Fibroblast of skin of abdomen (primary cell): ENCODE measurements at places on chromosomes 4 and X.

- no peak for DNase-seq
Observed at GRCh38 chr4:27568236-27568951, 707.8 kb downstream of the STIM2 start.

- peak; percentile 36 for DNase-seq
Observed at GRCh38 chr4:54657551-54658251, at the start of gene KIT. Gene KIT, plus strand, starts transcription at chr4:54657957. Its CDS starts 58 bp downstream, at chr4:54658015.

- DNase-seq: no peak
Observed at GRCh38 chr4:155616117-155616516, 50.5 kb upstream of the GUCY1A1 start.

- DNase-seq: no peak
Observed at GRCh38 chrX:149837639-149838038, 43.3 kb upstream of the MAGEA8 start.

- DNase-seq: peak; percentile 35
Observed at GRCh38 chr4:59608466-59608865, 1591.7 kb upstream of the ADGRL3 start.

GRCh38 chr4:153344131-153345011 lies at the start of gene MND1:
Gene MND1, plus strand, starts transcription at chr4:153344688. Its CDS starts 50 bp downstream, at chr4:153344738.
- DNase-seq: peak; percentile 83
